Stimulated activated CD4-positive, alpha-beta T cell treated with anti-CD3 and anti-CD28 coated beads, Interleukin-1b, Interleukin-23, amount 100 ng/mL, for 1 hour (primary cell): ENCODE measurements at places on chromosomes 4 and X.

DNA sequence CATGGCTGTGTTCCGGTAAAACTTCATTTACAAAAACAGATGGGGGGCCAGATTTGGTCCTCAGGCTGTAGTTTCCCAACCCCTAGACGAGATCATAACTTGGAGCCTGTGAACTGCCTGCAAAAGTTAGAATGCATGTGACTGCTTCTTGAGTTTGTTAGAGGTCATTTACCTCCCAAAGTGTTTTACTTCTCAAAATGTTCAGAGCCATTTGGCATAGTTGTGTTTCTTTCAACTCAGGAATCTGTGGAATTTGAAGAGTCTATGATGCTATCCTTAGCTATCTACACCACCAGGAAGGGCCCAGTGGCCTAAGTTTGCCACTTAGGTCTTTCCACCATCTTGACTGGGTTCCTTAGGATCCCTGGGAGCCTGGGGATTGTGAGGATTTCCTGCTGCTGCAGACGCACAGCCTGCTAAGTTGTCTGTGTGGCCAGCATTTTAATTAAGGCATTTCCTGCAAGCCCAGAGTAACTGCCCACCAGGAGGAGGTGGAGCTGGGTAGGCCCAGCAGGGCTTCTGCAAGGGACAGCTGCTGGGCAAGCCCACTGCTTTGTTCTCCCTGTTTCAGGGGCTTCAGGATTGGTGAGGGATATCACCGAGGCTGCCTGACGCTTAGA is 53.1 kb downstream of the CCNI start:
- DNase-seq, result no peak

GRCh38 chrX:51853251-51853650 is 40.2 kb upstream of the MAGED1 start:
- no peak for DNase-seq

- no peak for DNase-seq
Observed at GRCh38 chrX:11304829-11305228, 11.6 kb downstream of the AMELX start.

DNA sequence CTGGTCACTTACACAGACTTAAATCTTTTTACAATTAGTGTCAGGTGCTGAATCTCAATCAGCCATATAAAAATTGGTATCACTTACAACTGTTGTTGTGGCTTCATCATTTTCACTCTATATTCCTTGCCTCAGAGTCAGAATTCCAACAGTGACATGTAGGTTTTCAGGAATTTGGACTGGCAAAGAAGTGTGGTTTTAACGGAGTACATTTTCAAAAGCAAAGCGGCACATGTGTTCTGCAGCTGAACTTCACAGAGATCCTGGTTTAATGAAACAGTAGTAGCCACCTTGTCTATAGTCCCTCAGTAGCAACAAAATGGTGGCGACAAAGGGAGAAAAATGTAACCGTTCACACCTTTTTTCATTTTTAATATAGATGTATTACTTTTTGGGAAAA is 486.6 kb downstream of the FAT4 start:
- DNase-seq, result no peak

GRCh38 chrX:150212672-150213480 is 150.2 kb upstream of the MAMLD1 start:
- DNase-seq, result no peak

DNA sequence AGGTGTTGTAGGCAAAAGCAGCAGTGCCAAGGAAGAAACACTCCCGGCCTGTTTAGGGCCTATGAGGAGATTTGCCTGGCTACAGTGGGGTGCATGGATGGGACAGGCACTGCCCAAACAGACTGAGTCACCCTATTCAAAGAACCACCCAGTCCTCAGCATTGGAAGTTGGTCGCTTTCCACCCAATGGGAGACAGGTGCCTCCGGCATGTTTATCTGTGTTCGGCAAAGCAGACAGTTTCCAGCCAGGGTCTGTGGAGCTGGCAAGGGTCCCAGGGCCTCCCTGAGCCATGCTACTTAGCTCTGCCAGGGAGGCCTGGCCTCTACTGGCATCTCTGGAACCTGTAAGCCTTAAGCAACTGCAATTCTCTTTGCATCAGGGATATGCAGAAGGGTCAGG is 165.1 kb upstream of the ATP6AP2 start:
- DNase-seq, result no peak

DNA sequence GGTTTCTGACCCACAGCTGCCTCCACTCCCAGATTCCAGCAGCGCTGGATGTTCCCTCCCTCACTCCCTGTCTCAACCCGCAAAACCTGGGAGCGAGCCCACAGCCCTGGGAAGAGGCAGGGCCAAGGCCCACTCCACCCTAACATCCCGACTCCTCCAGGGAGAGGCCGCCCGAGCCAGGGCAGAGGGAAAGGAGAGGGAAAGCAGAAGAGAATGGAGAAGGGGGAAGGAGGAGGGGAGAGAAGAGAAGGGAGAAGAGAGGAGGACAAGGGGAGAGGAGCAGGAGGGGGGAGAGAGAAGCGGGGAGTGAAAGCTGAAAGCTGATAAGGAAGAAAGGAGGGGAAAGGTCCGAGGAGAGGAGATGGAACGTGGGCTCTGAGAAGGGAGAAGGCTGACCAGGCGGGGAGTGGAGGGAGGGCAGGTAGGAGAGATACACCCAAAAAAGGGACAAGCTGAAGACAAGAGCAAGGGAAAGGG is 120.2 kb upstream of the PJA1 start:
- no peak for DNase-seq

GRCh38 chr4:143375326-143376073 is 38.8 kb downstream of the GAB1 start:
- DNase-seq, result no peak

- DNase-seq, result no peak
Observed at GRCh38 chrX:12153741-12154140, 15.5 kb downstream of the FRMPD4 start.

DNA sequence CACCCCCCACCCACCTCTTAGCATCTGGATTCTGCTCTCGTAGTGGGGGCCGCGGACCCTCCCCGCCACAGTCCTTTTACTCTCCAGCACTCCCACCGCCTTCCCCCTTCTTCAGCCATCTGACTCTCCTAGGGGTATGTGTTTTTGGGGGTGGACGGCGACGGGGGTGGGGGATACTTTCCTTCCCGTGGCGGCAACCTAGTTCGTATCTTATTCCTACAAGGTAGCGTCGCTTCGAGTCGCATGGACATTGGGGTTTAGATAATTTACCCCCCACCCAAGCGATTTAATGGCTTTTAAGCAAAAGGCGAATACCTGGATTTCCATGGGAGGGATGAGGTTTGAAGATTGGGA is 1.3 kb upstream of the BCORL1 start:
- DNase-seq, result no peak

GRCh38 chr4:110411574-110412011 is 64.4 kb upstream of the ENPEP start:
- no peak for DNase-seq

DNA sequence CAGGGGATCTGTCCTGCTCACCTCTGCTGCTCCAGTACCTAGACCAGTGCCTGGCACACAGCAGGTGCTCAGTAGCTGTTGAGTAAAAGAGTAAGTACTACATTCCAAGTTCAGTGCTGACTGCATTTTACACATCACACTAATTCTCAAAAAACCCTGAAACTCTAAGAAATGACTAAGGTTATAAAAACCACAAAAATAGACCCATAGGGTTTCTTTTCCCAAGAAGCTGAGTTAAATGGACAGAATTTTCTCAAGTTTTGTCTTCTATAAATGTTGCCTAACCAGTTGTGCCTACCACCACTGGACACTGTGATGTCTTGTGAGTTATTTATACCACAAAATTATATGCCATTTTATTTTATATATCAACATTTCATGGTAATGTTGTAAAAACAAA is 78.9 kb upstream of the RXFP1 start:
- DNase-seq, result no peak

DNA sequence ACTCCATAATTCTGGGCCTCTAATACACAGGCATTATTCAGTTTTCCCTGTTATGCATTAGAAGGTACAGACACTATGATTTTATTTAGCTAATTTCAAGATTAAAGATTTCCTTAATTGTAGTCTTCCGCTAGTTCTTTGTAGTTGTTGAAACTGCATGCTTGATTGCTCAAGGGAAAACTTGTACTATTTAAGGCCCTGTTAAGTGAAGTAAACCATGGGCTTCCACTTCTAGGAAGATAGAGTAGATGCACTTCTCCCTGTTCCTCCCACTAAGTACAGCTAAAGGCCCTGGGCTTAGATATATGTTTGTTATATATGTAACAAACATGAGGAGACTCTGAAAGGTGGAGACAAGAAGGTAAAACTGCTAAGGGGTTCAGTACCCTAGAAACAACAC is 215.8 kb upstream of the LEF1 start:
- no peak for DNase-seq
